ENCODE measurements at places on chromosomes 7 and 10.

- DNase-seq, result no peak
Observed at GRCh38 chr7:1950452-1951158, 280.5 kb downstream of the ELFN1 start.

- no peak for DNase-seq
Observed at GRCh38 chr10:86266446-86267242, 100.0 kb downstream of the GRID1 start.

DNA sequence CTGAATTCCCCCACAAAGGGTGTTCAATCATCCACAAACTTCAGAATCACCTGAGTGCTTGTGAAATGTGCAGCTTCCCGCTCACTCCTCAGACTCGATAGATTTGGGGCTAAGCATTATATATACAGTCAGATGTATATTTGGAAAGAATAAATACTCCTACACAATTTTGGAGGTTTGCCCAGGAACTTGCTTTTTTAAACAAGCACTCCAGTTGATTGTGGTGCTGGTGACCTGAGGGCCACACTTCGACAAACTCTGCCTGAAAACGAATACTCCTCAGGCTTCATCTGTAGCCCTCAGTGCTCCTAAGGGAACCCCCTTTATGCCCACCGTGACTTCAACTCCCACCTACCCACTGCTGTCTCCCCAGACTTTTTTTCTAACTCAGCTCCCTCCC, 211.6 kb downstream of the INHBA start:
- DNase-seq, result no peak

- no peak for DNase-seq
Observed at GRCh38 chr7:5525271-5526099, 101.9 kb upstream of the TNRC18 start.

- peak; percentile 12 for DNase-seq
Observed at GRCh38 chr7:74217455-74218342, 7.9 kb downstream of the LAT2 start.

DNA sequence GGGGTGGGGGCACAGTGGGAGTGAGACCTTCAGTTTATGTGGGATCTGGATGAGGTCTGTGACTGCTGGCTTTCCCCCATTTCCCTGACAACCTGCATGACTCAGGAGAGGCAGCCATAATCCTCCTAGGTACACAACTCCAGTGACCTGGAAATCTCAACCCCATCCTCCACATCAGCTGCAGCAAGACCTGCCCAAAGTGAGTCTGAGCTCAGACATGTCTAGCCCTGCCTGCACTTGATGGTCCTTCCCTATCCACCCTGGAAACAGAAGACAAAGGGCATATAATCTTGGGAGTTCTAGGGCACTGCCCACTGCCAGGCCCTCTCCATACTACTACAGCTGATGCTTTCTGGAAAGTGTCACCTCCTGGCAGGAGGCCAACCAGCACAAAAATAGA, 75.6 kb downstream of the GRM8 start:
- no peak for DNase-seq

GRCh38 chr7:96778263-96778662, 68.6 kb upstream of the SEM1 start:
- DNase-seq, result no peak

DNA sequence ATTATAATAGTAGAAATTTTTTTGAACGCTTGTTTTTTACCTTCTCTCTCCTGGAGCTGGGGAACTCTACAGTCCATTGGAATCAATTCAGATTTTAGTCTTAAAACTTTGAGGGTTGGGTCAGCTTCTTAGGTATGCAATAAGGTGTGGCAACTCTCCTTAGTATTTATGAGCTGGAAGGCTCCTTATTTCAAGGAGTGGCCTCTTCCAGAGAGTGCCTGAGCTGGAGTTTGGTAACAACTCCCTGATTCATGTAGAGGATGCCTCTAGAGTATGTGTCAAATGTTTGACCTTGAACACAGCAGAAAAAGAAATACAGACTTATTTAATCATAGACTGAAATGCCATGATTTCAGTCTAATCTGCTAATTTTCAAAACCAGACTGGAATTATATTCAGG, 11.1 kb downstream of the CDK14 start:
- DNase-seq, result no peak

- no peak for DNase-seq
Observed at GRCh38 chr10:32005050-32005449, 51.2 kb downstream of the KIF5B start.

- no peak for DNase-seq
Observed at GRCh38 chr10:15743443-15743842, 23.7 kb upstream of the ITGA8 start.

- DNase-seq, result no peak
Observed at GRCh38 chr10:43622038-43622437, 15.8 kb downstream of the ZNF485 start.

GRCh38 chr10:102599565-102600327, 44.5 kb upstream of the TRIM8 start:
- DNase-seq, result no peak

GRCh38 chr7:124701955-124702354, 63.6 kb downstream of the GPR37 start:
- DNase-seq, result no peak

GRCh38 chr10:23200586-23200985, 8.5 kb downstream of the PTF1A start:
- DNase-seq, result no peak

- DNase-seq, result no peak
Observed at GRCh38 chr10:13511409-13511808, 17.4 kb downstream of the BEND7 start.

Data from NCI-H2171 (cell line).